NCI-H187 treated with DMSO at 0.1 percent for 48 hours (cell line): ENCODE measurements at places on chromosomes 5 and 9.

DNA sequence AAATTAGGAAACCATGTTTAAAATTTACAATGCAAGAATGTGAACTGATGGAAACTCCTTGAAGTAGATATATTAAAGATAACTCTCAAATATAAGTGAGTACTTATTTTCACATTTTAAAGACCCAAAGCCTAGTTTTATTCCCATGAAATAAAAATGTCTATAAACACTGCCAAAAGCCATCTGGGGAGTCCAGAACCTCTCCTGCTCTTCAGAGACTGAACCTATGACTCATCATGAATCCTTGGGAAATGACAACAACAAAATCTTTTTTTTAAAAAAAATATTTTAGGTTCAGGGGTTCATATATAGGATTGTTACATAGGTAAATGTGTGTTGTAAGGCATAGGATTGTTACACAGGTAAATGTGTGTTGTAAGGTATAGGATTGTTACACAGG lies 33.8 kb upstream of the FYB1 start:
- no peak for DNase-seq

GRCh38 chr5:177607452-177608192 lies 7.7 kb downstream of the B4GALT7 start:
- DNase-seq = peak; percentile 46

GRCh38 chr5:68884883-68885282 lies 208.9 kb upstream of the SLC30A5 start:
- DNase-seq = no peak

GRCh38 chr5:166909040-166909439 lies 1382.4 kb upstream of the WWC1 start:
- no peak for DNase-seq

GRCh38 chr5:39934830-39935229 lies 510.1 kb upstream of the DAB2 start:
- DNase-seq = no peak

- no peak for DNase-seq
Measured at GRCh38 chr5:143399616-143400540, 3.6 kb downstream of the NR3C1 start.

GRCh38 chr9:107888773-107889227 lies 399.2 kb upstream of the KLF4 start:
- DNase-seq = no peak

- no peak for DNase-seq
Measured at GRCh38 chr5:180201051-180201987, 7.7 kb downstream of the RASGEF1C start.

DNA sequence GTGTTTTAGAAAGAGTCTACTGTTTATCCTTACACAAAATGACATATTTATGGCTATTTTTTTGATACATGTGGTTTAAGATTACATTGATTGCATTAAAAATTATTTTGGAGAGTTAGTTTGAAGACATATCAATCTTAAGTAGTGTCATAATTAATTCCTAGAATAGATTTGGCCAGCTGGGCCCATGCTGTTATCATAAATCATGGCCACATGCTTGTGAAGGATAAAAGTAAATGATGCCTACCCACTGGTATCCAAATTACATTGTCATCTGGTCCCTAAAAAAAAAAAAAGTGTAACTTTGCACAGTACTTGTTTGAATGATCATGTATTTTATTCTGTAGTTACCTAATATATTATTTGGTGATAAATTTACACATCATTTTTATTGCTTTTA lies 96.9 kb downstream of the PARP8 start:
- no peak for DNase-seq

DNA sequence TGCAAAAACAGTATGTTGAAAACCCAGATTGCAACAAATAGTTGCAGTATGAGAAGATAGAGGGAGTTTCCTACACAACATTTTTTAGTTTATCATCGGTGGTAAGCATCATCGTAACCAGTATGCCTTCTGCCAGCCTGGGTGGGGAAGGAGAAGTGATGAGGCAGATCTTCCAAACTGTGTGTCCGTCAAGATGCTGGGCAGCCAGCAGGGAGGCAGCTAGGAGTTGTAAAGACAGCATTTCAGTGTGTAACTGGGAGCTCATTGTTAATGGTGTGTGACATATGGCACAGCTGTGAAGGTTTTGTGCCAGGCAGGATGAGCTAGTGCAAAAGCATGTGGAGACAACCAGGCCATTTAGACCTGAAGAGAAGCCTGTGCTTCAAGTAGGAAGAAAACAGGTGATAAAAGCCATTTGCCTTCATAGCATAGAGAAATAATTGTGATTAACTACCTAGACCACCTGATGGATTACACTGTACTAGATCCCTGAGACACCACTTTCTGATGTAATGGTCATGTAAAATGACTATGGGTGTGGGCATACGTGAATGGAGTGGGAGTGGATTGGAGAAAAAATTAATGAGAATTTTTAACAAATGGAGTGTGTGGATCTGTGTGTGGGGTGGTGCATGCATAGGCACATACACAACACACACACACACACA lies 347.0 kb upstream of the ADAMTSL1 start:
- DNase-seq = no peak

DNA sequence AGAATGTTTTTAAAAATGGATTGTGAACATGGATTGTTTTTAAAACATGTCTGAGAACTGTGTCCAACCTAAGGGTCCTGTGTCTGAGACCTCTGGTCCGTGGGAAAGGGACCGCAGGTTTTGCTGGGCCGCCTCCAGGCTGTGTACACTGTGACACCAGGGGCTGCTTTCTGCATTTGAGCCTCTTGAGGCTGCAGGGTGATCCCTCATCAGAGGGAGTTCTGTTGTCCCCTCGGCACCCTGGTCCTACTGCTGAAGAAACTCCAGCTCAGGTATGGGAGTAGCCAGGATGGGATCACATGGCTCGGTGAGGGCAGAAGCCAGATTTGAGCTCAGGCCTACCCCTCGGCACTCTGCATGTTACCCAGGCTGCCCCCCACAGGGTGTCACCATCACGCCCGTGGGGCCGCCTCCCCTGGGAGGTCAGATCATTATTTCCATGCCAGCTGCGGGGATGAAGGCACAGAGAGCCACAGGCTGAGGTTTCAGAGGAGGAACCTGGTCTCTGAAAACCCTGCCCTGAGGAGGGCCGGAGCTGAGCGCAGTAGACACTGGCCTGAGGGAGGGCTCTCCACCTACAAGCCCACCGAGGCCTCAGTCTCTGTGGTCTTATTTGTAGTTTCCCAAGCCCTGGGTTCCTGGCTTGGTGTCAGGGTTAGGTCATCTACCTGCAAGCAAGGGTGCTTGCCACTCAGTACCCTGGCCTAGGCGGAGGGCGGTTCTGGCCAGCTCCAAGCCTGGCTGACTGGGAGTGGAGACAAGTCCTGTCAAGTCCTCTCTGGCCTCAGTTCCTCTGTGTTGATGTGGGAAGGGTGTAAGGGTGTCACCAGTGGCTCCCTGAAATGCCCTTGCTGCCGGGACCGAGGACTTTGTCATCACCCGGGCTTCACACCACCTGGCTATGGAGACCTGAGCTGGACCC lies 2.8 kb downstream of the PRR7 start:
- no peak for DNase-seq

GRCh38 chr9:100150214-100150613 lies 51.2 kb downstream of the INVS start:
- no peak for DNase-seq

GRCh38 chr5:143594902-143595818 lies 191.7 kb upstream of the NR3C1 start:
- no peak for DNase-seq

- DNase-seq = no peak
Measured at GRCh38 chr5:177489119-177489716, 8.2 kb downstream of the PDLIM7 start.

GRCh38 chr9:137128862-137129455 lies 10.0 kb upstream of the GRIN1 start:
- DNase-seq = no peak

GRCh38 chr9:78938821-78939220 lies 632.9 kb upstream of the TLE4 start:
- no peak for DNase-seq

DNA sequence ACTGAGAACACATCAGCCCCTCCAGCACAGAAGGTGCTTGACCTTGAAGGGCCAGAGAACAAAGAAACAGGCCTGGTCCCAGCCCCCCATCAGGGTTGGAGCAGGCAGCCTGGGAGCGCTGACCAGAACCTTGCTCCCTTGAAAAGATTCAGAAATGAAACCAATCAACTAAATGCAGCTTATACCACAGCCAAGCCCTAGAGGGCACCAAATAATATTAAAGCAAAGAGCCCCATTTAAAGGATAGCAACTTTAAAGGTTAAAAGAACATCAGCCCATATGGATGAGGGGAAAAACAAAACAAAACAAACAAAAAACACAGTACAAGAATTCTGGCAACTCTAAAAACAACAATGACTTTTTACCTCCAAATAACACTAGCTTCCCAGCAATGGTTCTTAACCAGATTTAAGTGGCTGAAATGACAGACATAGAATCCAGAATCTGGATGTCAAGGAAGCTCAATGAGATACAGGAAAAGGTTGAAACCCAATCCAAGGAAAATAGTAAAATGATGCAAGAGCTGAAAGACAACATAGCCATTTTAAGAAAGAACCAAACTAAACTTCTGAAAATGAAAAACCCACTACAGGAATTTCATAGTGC lies 471.9 kb downstream of the MTRR start:
- no peak for DNase-seq

GRCh38 chr5:142308358-142308757 lies 16.5 kb downstream of the SPRY4 start:
- no peak for DNase-seq

DNA sequence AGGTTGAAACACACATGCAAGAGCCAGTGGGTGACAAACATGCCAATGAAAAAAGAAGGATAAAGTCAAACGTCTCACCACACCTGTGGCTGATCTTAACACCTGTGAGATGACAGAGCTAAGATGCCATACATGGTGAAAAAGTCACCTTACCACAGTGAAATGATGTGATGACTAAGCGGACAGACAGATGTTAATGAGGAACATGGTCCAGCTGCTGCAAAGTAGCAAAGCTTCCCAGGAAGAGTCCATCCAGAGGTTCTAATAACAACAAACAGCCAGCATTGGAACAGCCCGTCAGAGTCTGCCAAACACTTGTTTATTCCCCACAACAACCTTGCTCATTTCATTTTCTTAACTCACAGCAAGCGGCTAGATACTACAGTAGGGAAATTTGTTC lies 1.9 kb downstream of the KIAA1191 start:
- no peak for DNase-seq

DNA sequence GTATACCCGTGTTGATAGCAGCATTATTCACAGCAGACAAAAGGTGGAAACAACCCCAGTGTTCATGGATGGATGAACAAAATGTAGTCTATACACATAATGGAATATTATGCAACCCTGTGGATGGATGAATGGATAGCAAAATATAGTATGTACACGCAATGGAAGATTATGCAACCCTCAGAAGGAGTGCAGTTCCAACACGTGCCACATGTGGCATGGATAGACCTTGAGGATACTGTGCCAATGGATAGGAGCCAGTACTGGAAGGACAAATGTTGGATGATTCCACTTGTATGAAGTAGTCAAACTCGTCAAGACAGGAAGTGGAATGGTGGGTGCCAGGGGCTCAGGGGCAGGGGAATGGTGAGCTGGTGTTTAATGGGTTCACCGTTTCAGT lies 44.9 kb downstream of the PLEKHG4B start:
- no peak for DNase-seq

DNA sequence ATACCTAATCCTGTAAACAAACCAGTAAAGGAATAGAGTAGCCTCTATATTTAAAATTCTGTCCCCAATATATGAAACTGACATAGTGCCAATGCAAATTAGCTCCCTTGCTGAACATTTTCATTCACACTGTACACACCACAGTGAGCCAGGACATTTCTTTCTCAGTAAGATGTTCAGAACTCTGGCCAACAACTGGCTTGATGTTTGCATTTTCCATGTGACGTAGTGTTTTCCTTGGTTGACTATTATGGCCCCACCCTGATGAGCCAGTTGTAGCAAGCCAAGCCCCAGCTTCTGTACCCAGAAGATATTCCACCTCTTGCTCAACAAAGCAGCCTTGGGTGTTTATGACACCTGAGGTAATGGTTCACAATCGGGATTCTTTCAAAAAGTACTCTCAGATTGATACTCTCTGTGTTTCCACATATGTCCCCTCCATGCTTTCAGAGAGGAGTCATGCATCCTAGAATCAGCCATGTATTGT lies 17.7 kb upstream of the ANXA1 start:
- no peak for DNase-seq

DNA sequence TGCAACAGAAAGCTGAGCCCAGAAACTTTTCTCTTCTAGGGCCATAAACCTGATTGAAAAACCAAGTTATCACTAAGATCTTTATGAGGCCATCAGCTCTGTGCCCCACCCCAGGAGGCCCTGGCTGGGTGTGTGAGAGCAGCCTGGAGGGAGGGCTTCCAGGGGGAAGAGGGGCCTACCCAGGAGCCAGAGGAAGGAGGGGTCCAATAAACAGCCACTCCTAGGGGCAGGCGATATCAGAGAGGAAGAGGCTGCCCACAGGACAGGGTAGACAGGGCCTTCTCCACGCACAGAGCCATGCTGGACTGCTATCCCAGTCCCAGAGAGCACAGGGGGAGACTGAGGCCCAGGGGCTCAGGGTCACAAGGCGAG lies 4.5 kb upstream of the CDX1 start:
- DNase-seq = no peak

GRCh38 chr9:125889476-125890419 lies 142.6 kb downstream of the PBX3 start:
- DNase-seq = no peak

DNA sequence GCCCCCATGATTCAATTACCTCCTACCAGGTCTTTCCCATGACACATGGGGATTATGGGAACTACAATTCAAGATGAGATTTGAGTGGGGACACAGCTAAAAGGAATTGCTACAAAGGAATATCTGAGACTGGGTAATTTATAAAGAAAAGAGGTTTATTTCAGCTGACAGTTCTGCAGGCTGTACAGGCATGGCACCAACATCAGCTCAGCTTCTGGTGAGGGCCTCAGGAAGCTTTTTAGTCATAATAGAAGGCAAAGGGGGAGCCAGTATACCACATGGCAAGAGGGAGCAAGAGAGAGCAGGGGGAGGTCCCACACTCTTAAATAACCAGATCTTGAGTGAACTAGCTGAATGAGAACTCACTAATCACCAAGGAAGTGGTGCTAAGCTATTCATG lies 11.2 kb upstream of the ALDOB start:
- no peak for DNase-seq

- DNase-seq = no peak
Measured at GRCh38 chr5:40483316-40483715, 196.4 kb upstream of the PTGER4 start.
